ENCODE measurements at places on chromosomes 1 and 21.

GRCh38 chr1:101257500-101258325 is 20.9 kb downstream of the S1PR1 start:
- DNase-seq: no peak

- DNase-seq: peak; percentile 26
These were observed 121.9 kb downstream of the TIAM1 start for GRCh38 chr21:31222142-31222541.

GRCh38 chr1:27380766-27381733 is 2.1 kb downstream of the CD164L2 start:
- no peak for DNase-seq

DNA sequence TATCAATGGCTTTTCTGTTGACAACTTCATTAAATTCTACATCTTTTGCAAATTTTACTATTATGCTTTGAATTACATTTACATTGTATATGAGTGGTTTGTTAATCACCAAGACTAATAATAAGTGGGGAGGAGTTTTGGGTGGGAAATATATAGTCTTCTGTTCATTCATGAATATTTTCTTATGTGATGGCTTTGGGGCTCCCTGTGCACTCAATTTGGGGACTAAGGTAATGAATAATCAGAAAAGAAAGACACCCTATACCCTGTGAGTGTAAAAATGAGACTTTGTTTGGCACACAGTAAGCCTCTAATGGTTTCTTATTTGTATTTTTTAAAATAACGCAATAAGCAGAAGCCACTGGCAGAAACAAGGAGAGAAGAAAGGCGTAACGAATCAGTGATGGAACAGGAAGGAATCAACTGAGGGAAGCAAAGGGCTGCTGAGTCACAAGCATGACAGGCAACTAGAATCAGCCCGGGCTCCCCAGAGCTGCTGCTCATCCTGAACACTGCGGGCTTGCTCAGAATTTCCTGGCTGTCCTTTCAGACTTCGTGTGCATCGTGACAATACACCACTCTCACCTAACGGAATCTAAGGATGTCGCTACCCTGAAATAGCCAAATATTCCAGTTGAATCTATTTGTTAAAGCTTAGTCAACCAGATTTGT is 20.8 kb upstream of the RGS2 start:
- peak; percentile 70 for DNase-seq

DNA sequence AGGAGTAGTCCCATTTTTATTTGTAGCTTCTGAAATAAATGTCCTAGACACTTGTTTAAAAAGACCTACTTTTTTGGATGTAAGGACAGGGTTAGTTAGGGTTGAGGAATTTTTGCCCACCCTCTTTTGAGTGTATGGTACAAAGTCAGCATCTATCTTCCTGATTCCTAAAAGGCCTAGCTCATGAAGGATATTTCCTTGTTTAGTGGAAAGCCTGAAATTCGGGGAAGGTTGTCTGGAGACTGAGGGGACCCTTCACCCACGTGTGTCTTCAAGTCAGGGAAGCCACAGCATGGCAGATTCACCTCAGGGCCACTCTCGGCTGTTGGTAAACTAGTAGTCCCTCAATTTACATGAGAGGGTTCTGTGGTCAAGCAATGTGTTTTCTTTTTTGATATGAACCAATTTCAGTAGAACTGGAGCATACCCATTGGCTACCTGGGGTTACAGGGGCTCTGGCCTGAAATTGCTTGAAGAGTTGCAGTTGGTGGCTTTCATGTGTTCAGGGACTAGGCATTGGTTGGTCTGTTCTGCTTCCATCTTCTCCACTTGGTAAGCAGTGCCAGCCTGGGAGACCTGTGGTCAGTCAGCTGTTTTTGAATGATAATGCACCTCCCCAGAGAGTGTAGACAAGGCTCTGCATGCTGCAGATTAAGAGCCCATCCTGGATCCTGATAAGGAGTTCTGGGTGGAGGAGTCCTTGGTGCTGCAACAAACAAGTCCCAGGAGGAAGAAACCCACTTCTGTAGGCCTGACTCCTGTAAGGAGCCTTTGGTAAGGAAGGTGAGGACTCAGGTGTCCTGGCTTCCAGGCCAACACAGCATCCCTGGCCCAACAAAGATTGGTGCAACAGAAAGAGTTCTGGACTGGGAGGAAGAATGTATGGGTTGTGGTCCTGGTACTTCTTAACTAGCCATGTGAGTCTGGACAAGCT is 6.3 kb downstream of the BTG2 start:
- DNase-seq: no peak

GRCh38 chr1:108075055-108075454 is 110.1 kb upstream of the VAV3 start:
- DNase-seq: no peak

- no peak for DNase-seq
These were observed 1.1 kb upstream of the COL11A1 start for GRCh38 chr1:103109311-103109920.

Measured in fibroblast of gingiva (primary cell).